ENCODE measurements at places on chromosomes 7 and 10.

GRCh38 chr10:94199565-94199964 lies 163.2 kb downstream of the NOC3L start:
- no peak for DNase-seq

- DNase-seq, result no peak
Measured at GRCh38 chr7:102292813-102293798, 6.4 kb downstream of the SH2B2 start.

GRCh38 chr10:108591417-108591816 lies 1331.9 kb downstream of the XPNPEP1 start:
- no peak for DNase-seq

DNA sequence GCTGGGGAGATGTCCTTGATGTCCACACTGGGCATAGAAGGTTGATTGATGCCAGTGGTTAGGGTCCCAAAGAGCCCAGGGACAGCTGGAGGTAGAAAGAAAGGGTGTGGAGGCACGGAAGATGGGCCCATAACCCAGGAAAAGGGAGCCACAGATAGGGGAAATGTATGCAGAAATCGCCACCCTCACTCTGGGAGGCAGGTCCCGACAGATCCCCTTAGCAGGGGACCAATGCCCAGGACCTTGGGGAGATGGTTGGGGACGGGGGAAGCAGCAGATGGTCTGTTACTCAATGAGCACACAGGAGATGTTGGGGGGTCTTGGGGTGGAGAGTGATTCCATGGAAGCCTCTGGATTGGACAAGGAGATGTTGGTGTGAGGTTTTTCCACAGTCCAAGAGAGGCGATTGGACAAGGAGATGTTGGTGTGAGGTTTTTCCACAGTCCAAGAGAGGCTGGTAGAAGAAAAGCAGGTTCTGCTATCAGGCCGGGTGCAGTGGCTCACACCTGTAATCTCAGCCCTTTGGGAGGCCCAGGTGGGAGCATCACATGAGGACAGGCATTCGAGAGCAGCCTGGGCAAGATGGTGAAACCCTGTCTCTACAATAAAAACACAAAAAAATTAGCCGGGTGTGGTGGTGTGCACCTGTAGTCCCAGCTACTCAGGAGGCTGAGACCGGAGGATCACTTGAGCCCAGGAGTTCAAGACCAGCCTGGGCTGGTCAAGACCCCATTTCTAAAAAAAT lies 7.0 kb upstream of the PPP1R35 start:
- DNase-seq, result no peak

DNA sequence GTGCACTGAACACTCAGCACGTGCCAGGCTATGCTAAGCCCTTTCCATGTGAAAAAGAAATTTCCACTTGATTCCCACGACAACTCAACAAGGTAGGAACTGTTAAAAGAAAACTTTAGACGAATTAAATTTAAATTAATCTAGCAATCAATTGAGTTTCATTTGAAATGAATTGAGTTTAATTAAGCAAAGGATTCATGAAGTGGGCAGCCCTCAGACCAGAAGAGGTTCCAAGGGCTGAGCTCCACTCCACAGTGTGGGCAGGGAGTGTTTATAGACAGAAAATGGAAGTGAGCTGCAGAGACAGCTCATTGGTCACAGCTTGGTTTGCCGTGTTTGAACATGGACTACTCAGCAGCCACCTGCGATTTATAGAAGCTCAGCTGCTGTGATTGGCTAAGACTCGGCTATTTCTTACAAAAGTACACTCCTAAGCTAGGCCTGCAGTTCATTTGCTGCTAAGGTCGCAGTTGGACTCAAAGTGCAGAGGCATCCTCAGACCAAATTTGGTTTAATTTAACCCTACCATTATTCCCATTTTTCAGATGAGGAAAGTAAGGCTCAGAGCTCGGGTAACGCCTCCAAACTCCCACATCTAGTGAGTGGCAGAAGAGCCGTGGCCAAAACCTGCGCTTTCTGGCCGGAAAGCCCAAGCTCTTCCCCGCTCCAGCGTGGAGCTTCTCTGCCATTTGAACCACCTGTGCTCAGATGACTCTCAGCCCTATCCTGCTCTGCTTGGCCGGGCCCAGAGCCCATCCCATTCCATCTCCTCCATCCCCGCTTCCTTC lies 24.9 kb downstream of the CALML3 start:
- no peak for DNase-seq

DNA sequence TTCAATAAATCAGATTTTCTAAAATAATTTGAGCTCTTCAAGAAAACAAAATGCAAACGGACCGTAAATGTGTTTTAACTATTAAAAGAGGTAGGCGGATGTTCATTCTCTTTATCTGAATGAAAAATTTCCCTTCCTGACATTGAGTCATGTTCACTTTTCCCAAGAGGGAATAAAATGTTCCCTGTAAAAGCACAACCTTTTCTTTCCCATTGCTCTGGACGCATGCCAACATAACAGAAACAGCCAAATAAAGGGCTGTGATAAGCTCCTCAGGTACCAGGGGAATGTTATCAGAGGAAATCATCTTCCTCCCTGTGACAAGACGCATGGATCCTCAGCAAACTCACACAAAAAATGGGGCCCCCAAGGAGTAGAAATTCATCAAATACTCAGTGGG lies 251.8 kb downstream of the MTERF1 start:
- DNase-seq, result no peak

GRCh38 chr10:10797513-10797912 lies 220.2 kb upstream of the CELF2 start:
- no peak for DNase-seq

GRCh38 chr7:4051696-4052095 lies 630.4 kb upstream of the FOXK1 start:
- DNase-seq, result no peak

DNA sequence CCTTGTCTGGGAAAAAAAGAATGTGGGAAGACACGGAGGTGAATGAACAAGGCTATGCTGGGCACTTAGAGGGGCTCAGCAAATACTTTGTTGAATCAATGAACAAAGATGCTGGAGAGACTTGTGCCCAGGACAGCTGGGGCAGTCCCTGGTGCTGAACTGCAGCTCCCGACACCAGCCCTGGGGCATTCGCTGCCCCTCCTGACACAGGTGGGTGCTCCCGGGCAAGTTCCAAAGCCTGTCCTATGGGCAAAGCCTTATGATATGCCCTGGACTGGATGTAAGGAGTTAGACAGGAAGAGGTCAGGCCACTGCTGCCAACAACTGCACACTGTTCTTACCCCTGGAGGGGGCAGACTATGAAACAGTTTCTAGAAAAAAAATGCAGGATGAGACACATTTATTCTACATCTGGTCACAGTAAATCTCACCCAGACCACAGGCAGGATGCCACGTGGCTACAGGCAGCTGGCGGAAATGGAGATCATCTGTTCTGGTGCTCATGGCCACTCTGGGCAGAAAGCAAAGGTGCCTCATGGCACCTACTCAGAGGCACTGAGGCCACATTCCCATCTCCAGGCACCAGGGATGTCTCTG lies 21.9 kb upstream of the FRAT2 start:
- DNase-seq, result no peak

- no peak for DNase-seq
Measured at GRCh38 chr10:33249137-33249536, 85.3 kb downstream of the NRP1 start.

GRCh38 chr10:76675951-76676587 lies 961.5 kb downstream of the KCNMA1 start:
- DNase-seq, result no peak
